ENCODE measurements at places on chromosomes 5 and 9.

DNA sequence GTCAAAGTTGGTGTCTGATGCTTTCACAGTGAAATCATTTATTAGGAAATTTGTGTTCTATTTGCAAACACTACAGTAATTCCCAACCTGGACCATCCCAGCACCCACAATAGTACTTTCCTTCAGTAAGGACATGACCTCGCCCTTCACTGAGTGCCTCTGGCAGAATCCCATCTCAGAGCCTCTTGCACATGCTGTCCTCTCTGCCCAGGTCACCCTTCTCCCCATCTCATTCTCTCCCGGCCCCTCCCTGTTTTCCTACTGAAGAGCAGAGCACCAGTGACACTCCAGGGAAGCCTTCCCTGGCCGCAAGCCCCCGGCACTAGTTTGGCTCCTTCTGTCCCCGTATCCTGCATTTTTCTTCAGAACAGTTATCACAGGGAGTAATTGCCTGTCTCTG, 220.4 kb downstream of the MAPKAP1 start:
- no peak for DNase-seq

DNA sequence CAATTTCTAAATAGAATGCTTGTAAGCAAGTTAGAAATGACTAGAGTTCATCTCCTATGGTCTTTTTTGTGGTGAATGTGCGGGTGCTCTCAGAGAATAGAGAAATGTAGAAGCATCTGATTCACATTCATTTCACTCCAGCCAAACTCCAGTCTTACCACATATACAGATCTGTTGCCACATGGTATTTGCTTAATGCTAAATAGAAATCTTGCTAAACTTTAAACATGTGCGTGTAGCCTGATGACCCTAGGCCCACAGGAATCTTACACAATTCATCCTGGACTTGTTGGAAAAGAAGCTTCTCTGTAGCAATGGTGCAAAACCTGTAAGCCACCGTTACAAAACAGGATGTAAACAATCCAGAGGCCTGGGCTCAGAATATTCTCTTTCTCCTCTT, 135.2 kb downstream of the PCSK1 start:
- no peak for DNase-seq

- DNase-seq, result no peak
These were observed 34.3 kb downstream of the ZNF462 start for GRCh38 chr9:106897236-106897635.

GRCh38 chr9:134433101-134433500, 106.8 kb downstream of the RXRA start:
- no peak for DNase-seq

- DNase-seq, result no peak
These were observed 57.0 kb downstream of the SECISBP2 start for GRCh38 chr9:89375191-89375760.

GRCh38 chr9:79387101-79387835, 184.5 kb upstream of the TLE4 start:
- no peak for DNase-seq

- DNase-seq, result no peak
These were observed 10.6 kb upstream of the SEMA6A start for GRCh38 chr5:116585227-116585626.

DNA sequence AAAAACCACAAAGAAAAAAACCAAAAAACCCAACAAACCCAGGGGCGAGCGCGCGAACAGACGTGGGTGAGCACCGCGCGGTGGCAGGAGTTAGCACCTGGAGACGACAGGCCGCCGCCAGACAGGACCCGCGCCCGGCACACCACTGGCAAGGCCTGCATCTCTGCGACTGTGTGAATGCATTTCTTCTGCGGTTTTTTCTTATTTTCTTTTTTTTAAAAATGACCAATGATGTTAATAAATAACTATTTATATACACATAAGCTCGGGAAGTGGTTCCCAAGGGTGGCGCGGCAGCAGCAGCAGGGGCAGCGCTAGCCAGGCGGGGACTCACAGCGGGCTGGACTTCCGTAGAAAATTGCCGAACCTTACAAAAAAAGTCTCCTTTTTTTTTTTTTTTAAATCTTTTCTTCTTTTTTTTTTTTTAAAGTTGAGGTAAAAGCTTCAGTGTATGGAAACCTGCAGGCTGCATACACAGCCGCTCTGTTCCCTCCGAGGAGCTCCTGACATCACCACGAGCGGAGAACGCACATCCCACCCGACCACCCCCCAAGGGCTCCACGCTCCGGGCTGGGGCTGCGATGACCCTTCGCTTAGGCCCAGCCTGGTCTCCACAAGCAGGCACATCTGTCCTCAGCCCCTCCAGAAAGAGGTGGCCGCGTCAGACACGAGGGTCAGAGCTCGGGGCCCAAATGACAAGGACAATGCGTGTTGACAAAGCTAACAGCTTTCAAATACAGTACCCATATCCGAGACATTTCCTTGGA, 7.4 kb downstream of the BRD3OS start:
- DNase-seq, result no peak

GRCh38 chr5:140857177-140857986, 1.7 kb downstream of the PCDHA10 start:
- no peak for DNase-seq

DNA sequence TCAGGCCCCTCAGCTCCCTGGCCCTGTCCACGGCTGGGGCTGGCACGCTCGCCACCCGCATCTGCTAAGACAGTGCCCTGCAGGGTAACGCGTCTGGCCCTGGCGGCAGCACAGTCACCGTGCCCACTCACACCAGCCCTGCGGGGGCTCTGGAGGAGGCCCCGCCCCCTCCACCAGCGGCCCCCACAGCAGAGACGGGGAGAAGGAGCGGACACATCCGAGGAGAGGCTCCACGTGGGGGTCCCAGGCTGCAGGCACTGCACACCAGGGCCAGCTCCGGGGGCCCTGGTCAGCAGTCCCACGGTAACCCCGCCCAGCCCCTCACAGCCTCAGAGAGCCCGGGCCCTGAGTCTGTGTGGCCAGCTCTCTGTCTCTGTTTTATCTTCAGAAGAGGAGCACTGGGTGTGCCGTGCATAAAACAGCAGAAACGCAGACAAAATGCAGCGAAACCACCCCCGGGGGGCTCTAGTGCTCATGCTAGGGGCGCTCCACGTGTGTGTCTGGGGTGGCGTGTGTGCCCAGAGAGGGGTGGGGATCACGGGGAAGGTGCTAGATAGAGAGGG, 47.5 kb upstream of the NRARP start:
- DNase-seq, result no peak

- DNase-seq, result no peak
These were observed 55.6 kb downstream of the MACROH2A1 start for GRCh38 chr5:135343413-135343812.

GRCh38 chr5:165014439-165014838, 1509.0 kb downstream of the MAT2B start:
- no peak for DNase-seq

- DNase-seq, result no peak
These were observed 268.9 kb downstream of the ASTN2 start for GRCh38 chr9:117145811-117146490.

- no peak for DNase-seq
These were observed 103.0 kb upstream of the FTMT start for GRCh38 chr5:121748686-121749085.

GRCh38 chr5:14177634-14178033, 34.5 kb downstream of the TRIO start:
- no peak for DNase-seq

- no peak for DNase-seq
These were observed 1722.1 kb downstream of the MAT2B start for GRCh38 chr5:165227515-165227914.

- DNase-seq, result no peak
These were observed 1.2 kb downstream of the JMY start for GRCh38 chr5:79236970-79237739.

- DNase-seq, result no peak
These were observed 224.1 kb downstream of the CACNA1B start for GRCh38 chr9:138101444-138102234.

DNA sequence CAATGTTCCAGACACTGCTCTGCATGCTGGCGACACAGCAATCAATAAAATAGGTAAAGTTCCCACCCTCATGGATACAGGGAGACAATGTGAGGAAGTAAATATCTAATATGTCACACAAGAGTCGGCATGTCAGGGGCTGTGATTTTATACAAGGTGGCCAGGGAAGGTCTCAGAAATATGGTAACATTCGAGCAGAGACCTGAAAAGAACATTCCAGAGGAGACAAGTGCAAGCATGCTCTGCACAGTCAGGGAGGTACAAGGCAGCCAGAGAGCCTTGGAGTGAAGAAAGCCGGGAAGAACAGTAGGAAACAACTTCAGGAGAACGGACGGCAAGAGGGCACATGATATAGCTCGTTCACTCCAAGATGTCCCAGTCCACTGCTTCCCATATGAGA, 89.2 kb upstream of the ZNF462 start:
- no peak for DNase-seq

GRCh38 chr5:126015235-126016181, 407.7 kb upstream of the GRAMD2B start:
- no peak for DNase-seq

DNA sequence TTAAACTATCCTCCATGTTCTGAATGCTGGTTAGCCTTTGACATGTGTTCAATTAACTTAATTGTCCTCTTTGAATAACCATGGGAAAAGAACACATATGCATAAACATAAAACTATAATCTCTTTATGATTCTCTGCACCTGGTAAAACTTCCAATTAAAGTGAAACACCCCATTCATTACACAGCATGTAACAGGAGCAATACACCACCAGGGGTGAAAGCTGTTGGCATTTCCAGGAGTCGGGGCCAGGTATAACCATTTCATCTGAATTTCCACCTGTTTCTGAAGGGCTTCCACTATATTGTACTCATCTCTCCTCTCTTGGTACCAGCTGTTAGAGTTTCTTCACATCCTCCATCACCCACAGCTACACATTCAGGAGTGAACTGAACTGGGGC, 303.8 kb downstream of the EDIL3 start:
- no peak for DNase-seq

DNA sequence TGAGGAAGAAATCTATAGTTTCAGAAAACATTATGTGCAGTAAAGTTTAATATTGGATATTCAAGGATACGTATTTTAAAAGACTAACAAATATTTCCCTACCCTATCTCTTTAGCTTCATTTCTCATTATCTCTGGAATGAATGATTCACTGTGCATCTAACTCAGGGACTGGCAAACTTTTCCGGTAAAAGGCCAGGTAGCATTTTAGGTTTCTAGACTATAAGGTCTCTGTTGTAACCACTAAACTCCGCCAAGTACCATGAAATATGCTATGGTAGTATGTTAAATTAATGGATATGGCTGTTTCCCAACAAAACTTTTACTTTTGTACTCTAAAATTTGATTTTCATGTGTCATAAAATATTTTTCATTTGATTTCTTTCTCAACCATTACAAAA, 13.2 kb downstream of the FEM1C start:
- no peak for DNase-seq

GRCh38 chr5:158450751-158451171, 591.8 kb upstream of the CLINT1 start:
- DNase-seq, result no peak

DNA sequence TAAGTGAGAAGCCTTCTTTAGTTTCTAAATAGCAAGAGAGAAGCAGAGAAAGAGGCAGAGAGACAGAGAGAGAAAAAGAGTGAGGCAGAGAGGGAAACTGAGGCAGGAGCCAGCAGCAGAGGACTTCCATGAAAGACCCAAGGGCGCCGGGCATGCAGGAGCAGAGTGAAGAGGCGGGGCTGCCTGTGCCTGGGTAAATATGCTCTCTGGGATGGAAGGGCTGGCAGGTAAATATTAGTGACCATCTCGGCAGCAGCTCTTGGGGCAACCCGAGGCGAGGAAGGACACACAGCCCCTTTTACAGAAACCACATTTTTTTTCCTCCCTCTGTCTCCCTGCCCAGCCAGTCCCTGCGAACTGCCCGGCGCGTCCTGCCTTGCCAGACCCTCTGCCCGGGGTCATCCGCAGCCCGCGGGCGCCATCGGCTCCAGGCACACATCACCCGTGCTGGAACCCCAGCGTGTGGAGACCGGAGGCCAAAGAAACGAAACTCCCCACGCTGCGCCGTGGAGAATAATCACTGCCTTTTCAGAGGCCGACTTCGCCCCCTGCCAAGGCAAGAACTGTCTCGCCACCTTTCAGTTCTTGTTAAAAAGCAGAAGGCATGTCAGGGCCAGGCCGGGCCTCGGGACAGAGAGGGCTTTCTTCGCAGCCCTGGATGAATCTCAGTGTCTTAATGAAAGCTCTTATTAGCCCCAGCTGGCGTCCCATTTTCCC, 61.3 kb downstream of the BOD1 start:
- DNase-seq, result no peak

DNA sequence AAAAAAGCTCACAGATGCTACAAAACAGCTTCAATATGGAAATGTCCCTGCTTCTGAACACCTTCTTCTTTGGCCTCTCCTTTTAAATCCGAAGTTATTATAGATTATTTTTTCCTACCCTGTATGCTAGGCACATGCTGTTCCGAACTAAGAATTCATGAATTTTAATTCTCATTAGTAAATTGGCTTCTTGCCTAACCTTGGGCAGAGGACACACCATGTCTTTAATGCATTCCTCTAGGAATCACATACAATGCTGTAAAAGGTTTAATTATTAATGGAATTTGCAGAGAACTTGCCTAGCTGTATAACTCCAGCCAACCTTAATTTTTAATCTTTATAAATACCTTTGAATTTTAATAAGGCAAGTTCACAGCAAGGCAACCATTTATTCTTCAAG, 234.4 kb downstream of the NTRK2 start:
- DNase-seq, result no peak

DNA sequence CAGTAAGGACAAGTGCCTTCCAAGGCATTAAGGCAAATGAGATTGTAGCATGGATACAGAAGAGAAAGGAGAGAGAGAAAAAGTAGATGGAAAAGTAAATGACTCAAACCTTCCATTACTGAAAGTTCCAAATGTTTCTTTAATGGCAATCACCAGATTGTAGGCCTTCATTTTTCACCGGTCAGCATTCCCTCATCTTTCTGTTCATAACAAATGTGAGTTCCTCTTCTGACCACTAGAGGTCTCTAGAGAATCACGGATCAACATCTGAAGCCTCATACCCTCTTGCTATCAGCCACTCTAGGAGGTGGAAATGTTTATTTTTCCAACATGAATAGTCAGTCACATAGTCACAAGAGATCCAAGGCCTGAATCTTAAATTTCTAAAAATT, 73.6 kb upstream of the RPS23 start:
- DNase-seq, result no peak

DNA sequence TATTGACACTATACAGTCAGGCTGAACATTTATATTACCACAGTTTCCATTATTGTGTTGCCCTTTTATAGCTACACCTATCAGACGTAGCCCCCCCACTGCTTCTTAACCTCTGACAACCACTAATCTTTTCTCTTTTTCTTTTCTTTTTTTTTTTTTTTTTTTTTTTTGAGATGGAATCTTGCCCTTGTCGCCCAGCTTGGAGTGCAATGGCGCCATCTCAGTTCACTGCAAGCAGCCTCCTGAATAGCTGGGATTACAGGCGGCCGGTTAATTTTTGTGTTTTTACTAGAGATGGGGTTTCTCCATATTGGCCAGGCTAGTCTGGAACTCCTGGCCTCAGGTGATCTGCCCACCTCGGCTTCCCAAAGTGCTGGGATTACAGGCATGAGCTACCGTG, 75.4 kb downstream of the UHRF2 start:
- DNase-seq, result no peak

DNA sequence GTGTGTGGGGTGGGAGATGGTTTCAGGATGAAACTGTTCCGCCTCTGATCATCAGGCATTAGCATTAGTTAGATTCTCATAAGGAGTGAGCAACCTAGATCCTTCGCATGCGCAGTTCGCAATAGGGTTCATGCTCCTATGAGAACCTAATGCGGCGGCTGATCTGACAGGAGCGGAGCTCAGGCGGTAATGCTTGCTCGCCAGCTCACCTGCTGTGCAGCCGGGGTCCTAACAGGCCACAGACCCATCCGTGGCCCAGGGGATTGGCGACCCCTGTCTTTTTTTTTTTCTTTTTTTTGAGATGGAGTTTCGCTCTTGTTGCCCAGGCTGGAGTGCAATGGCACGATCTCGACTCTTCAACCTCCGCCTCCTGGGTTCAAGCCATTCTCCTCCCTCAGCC, 119.1 kb downstream of the KCNIP1 start:
- DNase-seq, result no peak

Data from activated naive CD8-positive, alpha-beta T cell treated with anti-CD3 and anti-CD28 coated beads, Interleukin-2, amount 50 U/mL, for 16 hours (primary cell).